ENCODE measurements at places on chromosomes 4 and X.

GRCh38 chr4:16224264-16225166 lies 1.8 kb downstream of the TAPT1 start:
- no peak for DNase-seq

- no peak for DNase-seq
These were observed 1.4 kb downstream of the AREG start for GRCh38 chr4:74446193-74446868.

DNA sequence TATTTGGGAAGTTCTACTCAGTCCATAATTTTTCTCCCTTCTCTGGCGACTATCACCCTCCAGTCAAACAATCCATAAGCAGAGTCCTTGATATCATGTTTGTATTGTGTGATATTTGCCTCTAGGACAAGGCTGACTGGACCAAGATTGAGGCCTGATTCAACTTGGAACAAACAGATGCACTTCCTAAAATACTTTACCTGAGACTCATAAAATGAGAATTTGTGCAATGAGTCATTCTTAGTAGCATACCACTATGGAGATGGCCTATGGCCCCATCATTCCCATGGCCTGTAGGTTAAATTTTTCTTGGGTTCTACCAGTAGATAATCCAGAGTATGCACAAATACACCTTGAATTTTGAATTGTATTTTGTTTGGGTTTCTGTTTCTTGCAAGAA lies 74.2 kb upstream of the DMD start:
- no peak for DNase-seq

- DNase-seq, result no peak
These were observed 38.6 kb downstream of the UNC5C start for GRCh38 chr4:95510145-95510544.

GRCh38 chrX:10280071-10280470 lies 123.3 kb downstream of the CLCN4 start:
- DNase-seq, result no peak

DNA sequence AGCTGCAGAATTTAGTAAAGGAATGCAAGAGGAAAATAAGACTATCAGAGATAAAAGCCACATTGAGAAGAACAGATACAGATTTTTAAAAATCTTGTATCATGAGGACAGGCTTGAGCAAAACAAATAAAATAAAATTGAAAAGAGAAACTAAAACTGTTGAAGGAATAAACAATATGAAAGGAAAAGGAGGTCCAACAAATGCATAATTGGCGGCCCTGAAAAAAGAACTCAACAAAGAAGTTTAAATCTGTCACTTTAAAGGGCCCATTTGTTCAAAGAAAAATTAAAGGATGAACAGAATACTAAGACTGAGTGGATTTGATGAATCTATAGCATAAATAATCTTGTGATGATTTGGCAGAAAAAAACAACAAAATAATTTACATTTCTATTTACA lies 36.5 kb downstream of the TMPRSS11B start:
- DNase-seq, result no peak

GRCh38 chr4:113837397-113837796 lies 75.9 kb upstream of the CAMK2D start:
- no peak for DNase-seq

DNA sequence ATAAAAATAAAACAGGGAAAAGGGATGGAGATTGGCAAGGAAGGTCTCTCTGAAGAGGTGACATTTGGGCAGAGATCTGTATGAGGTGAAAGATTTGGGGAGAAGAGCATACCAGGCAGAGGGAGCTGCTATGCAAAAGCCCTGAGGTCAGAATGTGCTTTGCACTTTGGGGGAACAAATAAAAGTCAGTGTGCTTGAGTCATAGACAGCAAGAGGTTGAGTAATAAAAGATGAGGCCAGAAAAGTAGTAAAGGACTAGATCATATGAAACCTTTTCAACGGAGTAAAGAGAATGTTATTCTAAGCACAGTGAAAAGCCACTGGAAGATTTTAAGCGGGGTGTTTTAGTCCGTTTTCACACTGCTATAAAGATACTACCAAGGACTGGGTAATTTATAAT lies 76.5 kb upstream of the TEX13A start:
- DNase-seq, result no peak

- DNase-seq, result no peak
These were observed 49.3 kb downstream of the SORCS2 start for GRCh38 chr4:7241597-7242125.

- no peak for DNase-seq
These were observed 247.7 kb upstream of the ARSJ start for GRCh38 chr4:114226968-114227760.

DNA sequence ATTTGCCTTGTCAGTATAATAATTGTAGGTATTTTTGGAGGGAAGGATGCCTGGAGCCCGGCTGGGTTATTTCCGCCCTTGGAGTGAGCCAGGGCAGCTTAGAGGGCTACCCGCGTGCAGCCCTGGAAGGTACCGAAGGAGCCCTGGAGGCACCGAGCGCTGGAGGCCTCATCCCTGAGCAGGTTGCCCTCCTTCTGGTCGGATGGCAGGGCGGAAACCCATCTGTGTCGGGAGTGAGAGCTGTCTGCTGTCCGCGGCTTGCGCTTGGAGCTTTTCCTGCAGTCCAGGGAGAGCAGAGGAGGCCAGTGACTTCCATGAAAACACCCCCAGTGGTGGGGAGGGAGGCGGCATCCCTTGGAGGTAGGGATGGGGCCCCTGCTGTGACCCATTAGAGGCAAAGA lies 122.1 kb downstream of the TBL1X start:
- no peak for DNase-seq

GRCh38 chr4:8069102-8069752 lies 89.4 kb downstream of the ABLIM2 start:
- no peak for DNase-seq

DNA sequence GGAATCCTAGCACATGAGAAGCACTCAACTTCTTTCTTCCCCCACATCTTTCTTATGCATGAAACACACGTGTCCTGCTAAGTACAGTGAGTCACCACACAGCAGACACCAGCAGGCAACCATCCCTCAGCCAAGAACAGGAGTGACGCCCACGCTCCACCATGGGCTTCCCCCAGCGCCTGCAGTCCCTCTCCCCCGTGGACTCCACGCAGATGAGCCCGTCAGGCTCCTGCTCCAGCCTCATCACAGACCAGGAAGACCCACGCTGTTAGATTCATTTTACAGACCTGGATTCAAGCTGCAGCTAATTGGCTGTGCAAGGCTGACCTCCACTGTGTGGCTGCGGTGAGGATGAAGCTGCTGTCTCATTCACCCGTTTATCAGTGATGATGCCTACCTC lies 16.7 kb downstream of the HMX1 start:
- DNase-seq, result no peak

DNA sequence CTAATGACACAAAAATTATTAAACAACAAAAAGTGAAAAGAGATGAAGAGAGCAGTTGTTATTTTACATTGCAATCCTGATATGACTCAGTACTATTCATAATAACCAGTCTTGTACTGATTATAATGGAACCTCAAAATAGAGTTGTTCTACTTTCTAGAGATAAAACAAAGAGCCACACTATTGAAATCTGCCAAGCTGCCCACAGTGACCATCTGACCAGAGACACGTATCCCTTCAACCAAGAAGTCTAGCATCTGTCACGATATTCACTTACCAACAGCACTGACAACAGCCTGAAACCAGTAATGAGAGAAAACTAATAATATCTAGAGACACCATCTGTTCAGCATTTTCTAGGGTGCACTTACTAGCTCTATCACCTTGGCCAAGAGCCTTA lies 466.7 kb downstream of the NKX6-1 start:
- no peak for DNase-seq

GRCh38 chr4:188942606-188943005 lies 803.4 kb downstream of the TRIML1 start:
- DNase-seq, result no peak

DNA sequence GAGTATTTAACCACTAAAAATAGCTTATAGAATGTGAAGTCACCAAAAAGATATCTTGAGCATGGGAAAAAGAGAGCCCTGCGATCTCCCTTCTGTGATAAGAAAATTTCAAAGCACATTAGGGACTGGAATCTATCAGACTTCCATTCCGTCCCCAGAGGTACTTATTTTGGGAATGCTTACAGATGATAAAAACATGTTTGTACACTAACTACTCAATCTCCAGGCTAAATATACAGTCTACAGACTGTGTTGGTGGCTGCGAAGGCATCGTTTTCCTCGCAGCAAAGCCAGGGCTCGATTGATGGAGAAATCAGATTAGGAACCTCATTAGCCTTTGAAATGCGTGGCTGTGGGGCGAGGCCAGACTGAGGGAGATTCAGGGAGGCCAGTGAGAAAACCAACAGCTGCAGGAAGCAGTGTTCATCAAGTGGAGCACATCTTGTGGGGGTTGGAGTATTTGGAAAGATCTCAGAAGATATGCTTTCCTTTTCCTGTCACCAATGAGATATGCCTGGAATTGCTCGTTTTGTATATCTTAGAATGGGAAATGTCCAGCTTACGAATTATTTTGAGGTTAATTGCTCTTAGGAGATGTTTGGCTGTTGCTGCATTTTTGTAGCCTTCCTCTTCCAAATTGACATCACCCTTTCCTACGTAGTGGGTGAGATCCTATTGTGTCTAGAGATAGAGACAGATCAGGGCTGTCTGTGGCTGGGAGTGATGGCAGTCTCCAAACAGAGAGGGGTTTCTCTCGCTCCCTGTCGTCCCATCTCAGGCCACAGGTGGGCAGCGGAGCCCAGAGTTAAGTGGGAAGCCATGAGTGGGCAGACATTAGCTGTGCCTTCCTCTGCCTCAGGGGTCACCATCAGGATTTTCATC lies 224.9 kb upstream of the FAT1 start:
- no peak for DNase-seq

DNA sequence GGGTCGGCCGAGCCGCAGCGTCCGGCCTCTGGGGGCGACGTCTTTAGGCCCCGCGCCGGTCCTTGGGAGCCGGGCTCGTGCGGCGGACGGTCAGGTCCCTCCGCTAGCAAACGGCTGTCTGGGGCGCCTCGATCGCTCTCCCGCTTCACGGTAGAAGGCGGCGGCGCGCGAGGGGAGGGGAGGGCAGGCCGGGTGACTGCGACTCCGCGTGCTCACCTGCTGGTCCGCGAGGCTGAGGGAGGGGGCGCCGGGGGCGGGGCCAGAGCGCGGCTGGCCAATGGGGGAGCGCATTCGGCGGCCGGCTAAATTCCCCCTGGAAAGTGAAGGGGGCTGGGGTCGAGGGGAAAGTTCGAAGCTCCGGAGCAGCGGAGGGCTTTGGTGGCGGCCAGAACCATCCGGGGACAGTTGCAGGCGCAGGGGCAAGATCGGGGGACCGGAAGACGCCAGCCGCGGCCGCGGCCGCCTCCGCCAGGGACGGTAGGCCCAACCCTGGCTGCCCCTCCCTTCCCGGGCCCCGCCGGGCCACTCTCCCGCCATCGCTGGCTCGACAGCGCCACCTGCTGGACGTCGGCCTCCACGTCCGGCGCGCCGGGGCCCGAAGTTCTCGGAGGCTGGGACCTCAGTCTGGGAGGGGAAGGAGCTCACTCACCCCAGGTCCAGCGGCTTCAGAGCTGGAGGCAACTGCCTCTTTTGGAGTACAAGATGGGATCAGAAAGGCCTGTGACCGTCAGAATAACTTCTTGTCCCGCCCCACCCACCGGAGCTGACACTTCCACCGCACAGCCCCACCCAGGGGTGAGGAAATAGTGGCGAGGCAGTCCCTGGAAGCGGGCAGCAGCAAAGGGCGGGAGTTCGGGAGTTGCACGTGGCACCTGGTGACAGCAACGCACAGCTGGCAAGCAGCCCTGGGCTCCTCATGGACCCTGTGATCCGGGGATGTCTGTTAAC lies 49.9 kb downstream of the ELF4 start:
- peak; percentile 55 for DNase-seq

- no peak for DNase-seq
These were observed 85.7 kb upstream of the EXOC1L start for GRCh38 chr4:55733932-55734331.

GRCh38 chr4:117949621-117950020 lies 84.7 kb upstream of the NDST3 start:
- DNase-seq, result no peak

DNA sequence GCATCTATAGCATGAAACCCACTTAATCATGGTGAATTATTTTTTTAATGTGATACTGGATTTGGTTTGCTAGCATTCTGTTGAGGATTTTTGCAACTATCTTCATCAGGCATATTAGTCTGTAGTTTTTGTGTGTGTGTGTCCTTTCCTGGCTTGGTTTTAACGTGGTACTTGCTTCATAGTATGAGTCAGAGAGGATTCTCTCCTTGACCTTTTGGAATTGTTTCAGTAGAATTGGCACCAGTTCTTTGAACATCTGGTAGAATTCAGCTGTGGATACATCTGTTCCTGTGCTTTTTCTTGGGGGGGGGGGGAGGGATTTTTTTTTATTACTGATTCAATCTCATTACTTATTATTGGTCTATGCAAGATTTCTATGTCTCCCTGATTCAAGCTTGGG lies 232.0 kb upstream of the KLF8 start:
- DNase-seq, result no peak

DNA sequence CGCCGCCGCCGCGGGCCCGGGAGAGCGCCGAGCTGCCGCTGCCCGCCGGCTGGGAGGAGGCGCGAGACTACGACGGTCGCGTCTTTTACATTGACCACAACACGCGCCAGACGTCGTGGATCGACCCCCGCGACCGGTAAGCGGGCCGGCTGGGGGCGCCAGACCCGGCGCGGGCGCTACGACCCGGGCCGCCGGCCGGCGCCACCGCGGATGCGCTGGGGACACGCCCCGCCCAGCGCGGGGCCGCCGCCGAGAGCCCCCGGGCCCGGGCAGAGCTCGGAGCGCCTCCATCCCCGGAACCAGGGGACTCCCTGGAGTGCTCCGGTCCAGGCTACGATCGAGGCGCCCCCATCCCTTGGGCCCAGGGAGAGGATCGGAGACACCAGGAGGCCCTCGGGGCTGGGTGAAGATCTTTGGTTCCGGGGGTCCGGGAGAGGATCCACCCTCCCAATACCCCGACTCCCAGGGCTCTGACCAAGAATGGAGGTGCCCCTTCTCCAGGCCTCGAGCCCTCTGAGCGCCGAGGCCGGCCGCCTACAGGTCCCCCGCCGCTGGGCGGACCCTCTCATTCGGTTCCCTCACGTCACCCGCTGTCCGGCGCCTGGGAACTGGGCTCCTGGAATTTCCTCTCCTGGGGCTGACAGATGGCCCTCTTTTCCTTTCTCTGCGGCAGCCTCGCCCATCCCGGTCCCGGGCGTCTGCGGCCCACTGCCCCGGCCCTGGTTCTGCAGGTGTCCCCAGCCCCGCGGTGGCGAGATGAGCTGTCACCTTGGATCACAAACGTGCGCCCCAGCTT lies 48.8 kb downstream of the CLDN34 start:
- DNase-seq, result no peak

GRCh38 chr4:137707102-137707620 lies 174.9 kb upstream of the PCDH18 start:
- no peak for DNase-seq
